ENCODE measurements at places on chromosomes 2 and 18.

DNA sequence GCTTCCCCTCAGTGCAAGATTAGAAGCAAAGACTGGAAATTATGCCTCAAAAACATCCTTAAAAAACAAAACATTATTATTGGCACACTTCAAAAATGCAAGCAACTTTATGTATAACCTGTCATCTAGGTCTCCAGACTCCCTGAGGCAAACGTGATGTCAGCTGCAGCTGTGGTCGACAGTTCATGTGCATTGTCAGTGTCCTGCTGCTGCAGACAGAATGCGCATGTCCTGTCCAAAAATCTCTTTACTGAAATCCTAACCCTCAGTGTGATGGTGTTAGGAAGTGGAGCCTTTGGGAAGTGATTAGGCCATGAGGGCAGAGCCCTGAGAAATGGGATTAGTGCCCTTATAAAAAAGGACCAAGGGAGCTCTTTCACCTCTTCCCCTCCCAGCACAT is 126.9 kb downstream of the CYRIA start:
- DNase-seq = no peak

DNA sequence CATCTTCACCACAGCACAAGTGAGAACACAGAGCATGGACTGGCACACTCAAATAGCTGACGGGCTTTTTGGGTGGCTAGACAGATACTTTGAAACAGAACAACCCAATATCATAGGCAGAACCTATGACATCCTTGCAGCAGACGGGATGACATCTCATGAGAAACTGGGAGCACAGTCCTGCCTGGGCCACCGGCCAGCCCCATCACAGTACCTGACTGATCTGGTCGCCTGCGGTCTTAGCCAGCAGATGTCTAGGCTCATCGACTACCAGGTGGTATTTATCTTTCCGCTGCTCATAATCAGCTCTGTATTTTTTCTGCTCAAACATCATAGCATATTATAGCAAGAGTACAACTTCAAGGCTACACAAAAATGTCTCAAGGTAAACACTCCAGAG is 124.3 kb downstream of the RIF1 start:
- DNase-seq = no peak

DNA sequence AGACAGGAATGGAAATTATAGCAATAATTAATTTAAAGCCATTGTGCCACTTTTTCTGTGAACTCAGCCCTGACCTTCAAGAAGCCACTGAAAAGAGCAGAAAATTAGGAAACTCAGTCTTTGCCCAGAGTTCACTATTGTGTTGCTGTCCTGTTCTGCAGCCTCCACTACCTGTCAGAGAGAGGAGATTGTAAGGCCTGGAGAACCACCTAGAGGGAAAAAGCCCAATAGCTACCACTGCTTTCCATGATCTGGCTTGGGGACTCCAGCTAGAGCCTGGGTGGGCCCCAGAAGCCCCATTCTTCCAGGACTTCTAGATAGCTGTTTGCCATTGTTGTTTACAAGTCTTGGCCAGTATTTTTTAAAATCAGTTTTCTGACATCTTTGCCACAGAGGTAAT is 176.1 kb upstream of the KLF7 start:
- DNase-seq = no peak

GRCh38 chr2:78994789-78995188 is 30.7 kb upstream of the REG3G start:
- no peak for DNase-seq

DNA sequence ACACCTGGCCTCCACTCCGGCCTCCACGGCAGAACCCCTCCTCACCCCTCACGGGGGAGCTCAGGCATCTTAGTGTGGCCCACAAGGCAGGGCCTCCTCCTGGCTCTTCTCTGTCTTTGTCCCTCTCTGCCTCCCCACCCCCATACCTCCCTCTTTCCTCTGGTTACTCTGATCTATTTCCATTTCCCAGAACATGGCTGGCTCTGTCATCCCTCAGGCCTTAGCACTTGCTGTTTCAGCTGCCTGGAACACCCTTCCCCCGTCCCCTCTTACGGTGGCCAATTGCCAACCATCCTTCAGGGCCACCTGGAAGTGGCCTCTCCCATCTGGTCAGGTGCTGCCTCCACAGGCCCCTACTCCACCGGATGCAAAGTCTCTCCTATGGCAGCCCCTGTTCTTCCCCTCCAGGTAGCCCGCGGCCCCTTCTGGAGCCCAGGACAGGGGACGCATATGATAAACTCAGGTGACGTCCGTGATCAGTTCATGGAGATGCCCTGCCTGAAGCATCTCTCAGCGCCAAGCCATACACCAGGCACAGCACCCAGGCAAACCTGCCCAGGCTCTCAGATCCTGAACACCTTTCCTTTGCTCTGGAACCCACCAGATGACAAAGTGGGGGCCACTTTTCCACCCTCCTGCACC is 3.6 kb upstream of the ECEL1 start:
- DNase-seq = no peak

GRCh38 chr2:17719562-17720371 is 33.8 kb downstream of the SMC6 start:
- DNase-seq = peak; percentile 3

GRCh38 chr2:120735746-120736170 is at the start of gene GLI2:
Gene GLI2, plus strand, starts transcription at chr2:120735868. Its CDS starts 61,453 bp downstream, at chr2:120797321.
- DNase-seq = peak; percentile 67

DNA sequence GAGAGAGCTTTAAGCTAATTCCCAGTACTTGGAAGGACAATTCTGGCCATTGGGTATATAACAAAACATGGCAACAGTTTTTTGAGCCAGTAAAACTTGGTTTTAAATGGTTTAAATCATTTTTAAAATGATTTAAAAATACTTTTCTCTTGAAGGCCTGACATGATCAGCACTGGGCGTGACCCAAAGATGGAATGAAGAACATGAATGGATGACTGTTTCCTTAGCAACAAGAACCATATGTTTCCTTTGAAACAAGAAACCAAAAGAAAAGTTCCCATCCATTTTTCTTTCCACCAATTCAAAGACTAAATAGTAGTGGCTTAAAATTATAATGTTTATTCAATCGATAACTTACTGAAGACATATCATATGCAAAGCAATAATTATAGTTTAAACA is 348.3 kb upstream of the FIGN start:
- DNase-seq = no peak

DNA sequence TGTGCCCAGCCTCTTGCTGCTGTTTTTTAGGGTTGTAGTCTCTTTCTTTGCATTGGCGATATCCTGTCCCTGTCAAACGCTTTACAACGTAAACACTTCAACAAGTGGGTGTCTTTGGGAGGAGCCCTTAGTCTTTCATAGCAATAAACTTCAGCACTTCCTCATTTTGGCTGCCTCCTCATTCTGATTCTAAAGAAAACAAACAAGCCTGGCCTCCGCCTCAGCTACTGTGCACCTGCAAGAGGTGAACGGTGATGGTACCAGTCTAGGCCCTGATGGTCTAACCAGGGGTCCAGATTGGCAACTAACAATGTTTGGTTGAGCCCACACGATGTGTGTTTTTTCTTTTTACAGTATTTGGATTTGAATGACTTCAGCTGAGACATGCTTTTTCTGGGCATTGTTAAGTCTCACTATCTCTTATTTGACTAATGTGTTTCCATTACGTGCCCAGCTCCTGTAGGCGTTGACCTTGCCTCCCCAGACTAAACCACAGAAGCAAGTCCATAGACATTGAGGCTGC is 53.2 kb upstream of the CUL3 start:
- DNase-seq = no peak

DNA sequence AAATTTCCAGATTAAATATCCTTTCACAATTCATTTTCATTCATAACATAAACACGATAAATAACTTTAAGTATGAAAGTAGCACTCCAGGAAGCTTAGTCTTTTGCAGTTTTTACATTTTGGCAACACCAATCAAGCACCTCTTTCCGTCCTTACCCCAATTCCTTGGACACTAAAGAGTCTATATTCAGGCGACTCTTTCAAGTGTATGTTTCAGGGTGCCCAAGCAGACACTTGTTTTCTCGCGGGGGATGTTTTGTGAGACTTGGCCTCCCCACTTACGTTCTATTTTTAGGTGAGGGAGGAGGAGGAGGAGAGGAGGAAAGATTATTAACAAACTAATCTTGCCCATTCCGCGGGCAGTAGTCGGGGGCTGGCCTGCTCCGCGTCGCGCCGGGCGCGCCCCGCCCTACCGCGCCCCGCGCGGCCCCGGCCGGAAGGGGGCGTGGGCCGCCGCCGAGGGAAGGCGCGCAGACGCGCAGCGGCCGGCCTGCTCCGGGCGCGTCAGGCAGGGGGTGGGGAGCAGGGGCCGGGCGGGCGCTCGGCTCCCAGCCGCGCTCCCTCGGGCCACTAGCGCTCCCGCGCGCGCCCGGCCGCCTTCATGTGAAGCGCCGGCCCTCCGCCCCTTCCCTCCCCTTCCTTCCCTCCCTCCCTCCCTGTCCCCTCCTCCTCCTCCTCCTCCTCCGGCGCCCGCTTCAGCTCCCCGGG is at the start of gene ITPRID2:
TSS of gene ITPRID2 (plus strand) at position 473 of the 708 bp plus-strand sequence. CDS start 337 bp downstream, outside the sequence.
- peak; percentile 89 for DNase-seq

GRCh38 chr2:2942225-2942624 is 435.4 kb downstream of the EIPR1 start:
- no peak for DNase-seq

DNA sequence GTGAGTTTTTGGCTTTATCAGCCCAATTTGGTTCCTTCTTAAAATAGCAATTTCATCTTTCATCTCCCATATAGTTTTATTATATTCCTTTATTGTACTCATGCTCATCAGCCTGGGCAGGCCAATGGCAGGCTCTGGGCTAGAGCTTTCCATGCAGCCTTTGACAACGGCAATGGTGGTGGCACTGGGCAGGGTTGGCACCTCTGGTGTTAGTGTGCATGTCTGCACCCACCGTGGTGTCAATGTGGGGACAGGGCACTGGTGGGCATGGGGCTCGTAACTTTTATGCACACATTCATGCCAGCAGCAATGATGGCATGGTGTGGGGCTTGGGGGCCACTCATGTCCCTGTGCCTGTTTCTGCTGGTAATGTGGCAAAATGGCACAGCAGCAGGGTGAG is 1305.4 kb downstream of the DSC3 start:
- DNase-seq = no peak

GRCh38 chr18:2173486-2173885 is 397.8 kb downstream of the METTL4 start:
- DNase-seq = peak; percentile 18

GRCh38 chr2:88199912-88200682 is 30.0 kb downstream of the THNSL2 start:
- DNase-seq = no peak

DNA sequence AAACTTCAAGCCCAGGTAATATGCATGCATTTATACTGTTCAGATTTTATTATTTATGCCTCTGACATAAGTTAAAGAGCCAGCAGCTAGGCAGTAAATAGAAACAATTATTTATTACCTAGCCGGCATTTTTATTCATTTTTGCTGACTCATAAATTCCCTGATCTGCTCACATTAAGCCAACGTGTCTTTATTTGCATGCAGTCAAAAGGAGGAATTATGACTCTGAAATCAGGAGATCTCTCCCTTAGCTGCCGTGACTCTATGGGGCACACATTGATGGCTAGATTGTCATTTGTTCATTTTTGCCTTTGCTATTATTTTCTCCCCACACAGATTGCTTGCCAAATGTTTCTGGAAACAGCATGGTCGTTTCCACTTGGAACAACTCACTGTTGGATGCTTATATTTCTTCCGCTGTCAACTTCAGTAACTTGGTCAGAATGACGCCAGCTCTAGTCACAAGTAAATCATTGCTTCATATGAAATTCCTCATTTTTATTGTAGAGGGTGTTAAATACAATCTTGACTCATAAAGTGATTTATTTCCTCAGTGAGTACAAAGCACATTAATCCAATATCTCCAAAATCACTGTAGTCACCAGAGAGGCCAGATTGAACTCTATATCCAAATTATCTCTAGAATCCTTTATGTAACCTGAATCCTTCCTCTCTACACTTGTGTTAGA is 15.9 kb upstream of the ZBTB14 start:
- no peak for DNase-seq

- no peak for DNase-seq
Measured at GRCh38 chr2:8694737-8695136, 12.9 kb downstream of the ID2 start.

DNA sequence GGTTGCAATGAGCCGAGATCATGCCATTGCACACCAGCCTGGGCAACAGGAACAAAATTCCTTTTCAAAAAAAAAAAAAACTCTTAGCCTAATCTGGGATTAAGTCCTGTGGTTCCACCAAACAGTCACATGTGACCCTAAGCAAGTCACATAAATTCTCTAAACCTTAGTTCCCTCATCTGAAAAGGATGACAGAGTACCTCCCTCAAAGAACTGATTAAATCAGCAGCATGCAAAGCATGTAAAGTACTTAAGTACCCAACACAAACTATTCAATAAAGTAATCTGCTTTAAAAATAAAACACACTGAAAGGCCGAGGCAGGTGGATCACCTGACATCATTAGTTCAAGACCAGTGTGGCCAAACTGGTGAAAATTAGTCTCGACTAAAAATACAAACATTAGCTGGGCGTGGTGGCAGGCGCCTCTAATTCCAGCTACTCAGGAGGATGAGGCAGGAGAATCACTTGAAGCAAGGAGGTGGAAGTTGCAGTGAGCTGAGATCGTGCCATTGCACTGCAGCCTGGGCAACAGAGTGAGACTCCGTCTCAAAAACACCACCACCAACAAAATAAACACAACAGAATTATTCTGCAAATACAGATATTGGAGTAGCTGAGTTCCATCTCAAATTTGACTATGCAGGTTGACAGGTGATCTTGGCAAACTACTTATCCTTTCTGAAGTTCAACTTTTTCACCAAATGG is 7.0 kb downstream of the USP34 start:
- no peak for DNase-seq

DNA sequence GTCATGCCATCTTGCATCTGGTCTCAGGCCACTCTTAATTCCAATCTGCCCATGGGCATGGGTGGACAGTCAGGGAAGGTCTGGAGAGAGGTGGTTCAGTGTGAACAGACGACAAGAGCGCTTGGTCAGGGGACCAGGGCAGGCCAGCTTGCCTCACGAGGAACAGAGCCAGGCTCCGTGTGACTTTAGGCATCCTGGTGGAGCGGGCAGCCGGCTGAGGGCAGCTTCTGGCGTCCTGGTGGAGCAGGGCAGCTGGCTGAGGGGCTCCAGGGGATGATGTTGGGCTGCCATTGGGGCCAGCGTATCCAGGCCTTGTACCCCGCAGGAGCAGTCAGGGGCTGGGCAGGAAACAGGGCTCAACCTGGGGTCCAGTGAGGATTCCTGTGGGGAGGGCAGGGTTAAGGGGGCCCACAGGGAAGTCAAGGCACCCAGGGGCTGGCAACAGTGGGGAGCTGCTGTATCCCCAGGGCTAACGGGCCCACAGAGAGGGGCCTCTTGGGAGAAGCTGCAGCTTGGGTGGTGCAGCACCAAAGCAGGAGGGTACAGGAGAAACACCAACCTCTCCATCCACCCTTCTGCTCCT is 197.9 kb upstream of the TWIST2 start:
- no peak for DNase-seq

DNA sequence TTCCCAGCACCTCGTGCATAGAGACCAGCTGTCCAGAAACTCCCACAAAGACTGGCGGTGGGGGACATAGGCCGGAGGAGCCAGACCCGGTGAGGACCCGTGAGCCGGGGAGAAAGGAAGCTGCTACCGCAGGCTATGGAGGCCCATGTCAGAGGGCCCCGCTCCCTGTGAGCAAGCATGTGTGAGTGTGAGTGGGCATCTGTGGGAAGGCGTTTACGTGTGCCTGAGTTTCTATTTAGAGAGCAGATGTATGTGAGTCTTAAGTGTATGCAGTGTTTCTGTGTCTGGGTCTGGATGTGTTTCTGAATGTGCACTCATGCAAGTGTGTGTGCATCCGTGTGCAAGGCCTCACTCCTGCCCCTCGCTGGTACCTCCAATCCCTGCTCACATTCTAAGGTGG is 187.8 kb upstream of the RAB6C start:
- no peak for DNase-seq
